Frontal cortex (tissue), 4 donors: ENCODE measurements at places on chromosomes 4 and X. TPM values are rescaled to one million over a fixed set of nuclear protein-coding genes. Genes with fewer than 3 reads are reported as not detected.

DNA sequence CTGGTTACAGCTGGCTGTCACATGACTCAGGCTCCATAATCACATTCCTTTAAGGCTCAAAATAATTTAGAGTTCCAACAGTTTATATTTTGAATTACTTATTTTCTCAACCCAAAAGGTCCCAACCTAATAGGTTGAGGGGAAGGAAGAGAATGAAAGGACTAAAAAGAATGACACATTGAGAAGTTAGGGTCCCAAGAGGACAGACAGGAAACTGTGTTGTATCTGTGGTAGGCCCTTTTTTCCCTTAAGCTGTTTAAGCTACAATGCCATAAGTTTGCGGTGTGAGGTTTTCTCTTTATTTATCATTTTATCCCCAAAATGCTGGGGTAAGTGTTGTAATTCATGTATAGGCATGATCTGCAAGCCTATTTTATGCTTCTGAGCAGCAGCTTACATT, 290.2 kb downstream of the ZNF674 start:
- DNase-seq = no peak

- DNase-seq = no peak
These were observed 546 bp downstream of the ZRSR2 start for GRCh38 chrX:15790769-15791290.

DNA sequence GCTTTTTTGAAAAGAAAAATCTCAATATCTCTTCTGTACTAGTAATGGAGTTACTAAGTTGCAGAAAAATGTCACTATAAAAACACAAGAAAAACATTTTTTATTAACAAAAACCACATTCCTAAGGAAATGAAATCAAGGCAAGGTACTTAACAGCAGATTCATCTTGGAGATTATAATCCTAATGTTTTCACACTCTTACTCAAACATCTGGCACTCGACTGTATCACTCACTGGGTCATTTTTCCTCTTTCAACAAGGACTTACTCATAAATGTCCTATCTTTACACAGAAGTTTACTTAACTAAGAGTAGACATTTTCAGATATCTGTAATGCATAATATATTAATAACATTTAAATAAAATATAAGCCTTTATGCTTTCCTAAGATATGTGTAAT, 216.6 kb downstream of the NR3C2 start:
- DNase-seq = no peak

Gene PPP1R2C
- not detected for total RNA-seq

GRCh38 chr4:77493120-77493752, 112.4 kb upstream of the CXCL13 start:
- DNase-seq = no peak

Gene PDCL2
- total RNA-seq = not detected
